NCI-H1436 treated with DMSO at 0.1 percent for 48 hours (cell line): ENCODE measurements at places on chromosomes 5 and 9.

DNA sequence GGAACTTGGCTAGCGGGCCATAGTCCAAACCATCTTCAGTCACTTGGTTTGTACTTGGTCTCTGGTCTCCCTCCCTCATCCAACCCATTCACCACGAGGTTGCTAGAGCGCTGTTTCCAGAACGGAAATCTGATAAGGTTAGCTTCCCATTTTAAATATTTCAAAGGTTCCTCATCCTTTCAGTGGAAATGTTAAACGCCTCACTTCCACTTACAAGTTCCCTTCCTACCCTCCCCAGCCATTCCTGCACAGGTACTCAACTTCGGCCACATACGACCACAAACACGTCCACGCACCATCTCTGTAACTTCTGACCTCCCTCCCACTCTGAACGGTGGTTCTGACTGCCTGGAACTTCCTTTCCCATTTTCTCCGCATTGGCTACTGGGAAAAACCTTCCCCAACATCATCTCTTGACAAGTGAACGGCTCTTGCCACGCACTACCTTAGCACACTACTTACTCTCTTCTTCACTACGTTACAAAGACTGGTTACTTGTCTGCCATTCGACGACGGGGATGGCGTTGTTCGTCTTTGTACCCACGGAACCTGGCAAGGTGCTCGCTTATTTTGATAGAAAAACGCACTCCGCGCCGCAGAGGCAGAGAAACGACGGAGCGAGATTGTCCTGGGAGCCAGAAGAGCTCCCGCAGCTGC is 629 bp downstream of the CCNH start:
- no peak for DNase-seq

GRCh38 chr5:108607421-108607820 is 140.3 kb upstream of the FER start:
- no peak for DNase-seq

- no peak for DNase-seq
These were observed 47.5 kb downstream of the SLC22A5 start for GRCh38 chr5:132417010-132417439.

GRCh38 chr9:458590-458989 is 243.9 kb downstream of the DOCK8 start:
- no peak for DNase-seq

GRCh38 chr9:5513966-5514616 is 3.8 kb downstream of the PDCD1LG2 start:
- no peak for DNase-seq

DNA sequence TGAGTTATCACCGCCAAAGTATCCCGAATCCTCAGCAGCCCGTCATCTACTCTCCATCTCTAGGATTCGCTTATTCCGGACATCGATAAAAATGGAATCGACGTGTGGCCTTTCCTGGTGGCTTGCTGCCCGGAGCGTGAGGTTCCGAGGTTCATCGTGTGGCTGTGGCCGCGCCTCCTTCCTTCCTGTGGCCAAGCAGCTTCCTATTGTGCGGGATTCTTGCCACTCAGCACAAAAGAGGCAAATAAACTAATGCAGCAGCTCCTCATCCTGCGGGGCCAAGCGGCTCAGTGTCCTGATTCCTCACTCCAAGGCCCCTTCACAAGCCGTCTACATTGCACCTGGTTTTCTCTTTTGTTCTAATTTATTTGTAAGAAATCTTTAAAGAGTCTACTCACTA is 800.9 kb downstream of the CDH9 start:
- DNase-seq = no peak

DNA sequence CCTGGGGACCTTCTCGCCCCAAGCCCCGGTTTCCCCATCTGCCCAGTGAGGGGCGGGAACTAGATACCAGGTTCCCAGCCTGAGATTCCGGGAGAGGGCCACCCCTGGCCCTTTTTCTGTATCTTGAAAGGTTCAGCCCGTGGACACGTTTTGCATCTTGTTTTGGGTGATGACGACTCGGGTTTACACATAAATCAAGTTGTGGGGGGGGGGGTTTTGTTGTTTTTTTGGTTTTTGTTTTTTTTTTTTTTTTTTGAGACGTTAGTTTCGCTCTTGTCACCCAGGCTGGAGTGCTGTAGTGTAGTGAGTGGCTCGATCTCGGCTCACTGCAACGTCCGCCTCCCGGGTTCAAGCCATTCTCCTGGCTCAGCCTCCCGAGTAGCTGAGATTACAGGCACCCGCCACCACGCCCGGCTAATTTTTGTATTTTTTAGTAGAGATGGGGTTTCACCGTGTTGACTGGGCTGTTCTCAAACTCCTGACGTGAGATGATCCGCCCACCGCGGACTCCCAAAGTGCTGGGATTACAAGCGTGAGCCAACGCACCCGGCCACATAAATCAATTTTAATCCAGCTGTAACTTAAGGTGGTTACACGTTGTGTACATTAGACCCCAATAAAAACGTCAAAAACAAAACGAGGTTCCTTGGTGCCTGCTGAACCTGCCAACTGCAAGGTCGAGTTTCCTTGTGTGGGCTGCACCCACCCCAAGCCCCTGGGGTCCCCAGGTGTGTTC is 1.1 kb upstream of the BRD3 start:
- DNase-seq = no peak

DNA sequence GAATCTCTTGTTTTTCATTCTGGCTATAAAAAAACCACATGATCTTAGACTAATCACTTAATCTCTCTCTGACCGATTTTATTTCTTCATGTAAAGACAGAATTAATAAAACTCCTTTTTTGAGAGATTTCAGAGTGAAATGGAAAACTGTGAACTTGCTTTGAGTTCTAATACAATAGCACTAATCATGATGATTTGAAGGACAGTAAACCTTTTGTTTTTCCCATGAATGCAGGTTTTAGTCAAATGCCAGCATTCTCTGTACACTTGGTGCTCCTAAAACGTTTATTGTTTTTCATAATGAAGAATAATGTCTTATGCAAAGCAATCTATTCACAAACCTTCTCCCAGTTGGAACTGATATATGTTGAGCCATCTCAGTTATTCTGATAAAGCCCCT is 86.8 kb downstream of the SLC24A2 start:
- DNase-seq = no peak

DNA sequence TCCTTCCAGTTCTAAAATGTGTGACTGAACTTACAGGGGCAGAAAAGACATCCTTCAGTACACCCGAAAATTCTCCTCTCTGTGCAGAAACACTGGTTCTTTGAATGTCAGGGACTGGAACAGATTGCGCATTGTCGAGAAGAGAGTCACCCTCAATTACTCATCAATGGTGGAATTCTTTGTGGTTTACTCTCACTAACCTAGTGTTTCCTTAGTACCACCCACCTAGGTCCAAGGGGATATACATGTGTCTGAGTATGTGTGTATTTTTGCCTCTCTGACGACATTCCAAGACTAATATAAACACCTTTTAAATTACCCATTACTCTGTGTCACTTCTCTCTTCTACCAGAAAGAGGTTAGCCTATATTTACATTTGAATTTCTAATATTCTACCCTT is 660.8 kb downstream of the TLE1 start:
- DNase-seq = no peak

DNA sequence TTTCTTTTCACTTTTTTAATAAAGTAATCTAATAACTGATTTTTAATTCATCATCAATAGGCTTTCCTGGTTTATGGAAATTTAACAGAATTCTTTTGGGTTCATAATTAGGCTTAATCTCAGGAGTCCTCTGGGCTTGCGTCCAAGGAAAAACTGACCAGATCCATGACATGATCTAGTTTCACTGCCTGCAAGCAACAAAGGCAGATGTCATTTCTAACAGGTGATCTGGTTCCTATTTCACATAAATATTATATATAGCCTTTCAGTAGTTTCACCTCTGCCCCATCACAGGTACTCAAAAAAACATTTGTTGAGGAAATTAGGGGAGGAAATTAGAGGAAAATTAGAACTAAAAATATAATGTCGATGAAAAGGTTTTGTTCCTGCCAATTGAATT is 126.4 kb downstream of the FBXL17 start:
- DNase-seq = no peak

DNA sequence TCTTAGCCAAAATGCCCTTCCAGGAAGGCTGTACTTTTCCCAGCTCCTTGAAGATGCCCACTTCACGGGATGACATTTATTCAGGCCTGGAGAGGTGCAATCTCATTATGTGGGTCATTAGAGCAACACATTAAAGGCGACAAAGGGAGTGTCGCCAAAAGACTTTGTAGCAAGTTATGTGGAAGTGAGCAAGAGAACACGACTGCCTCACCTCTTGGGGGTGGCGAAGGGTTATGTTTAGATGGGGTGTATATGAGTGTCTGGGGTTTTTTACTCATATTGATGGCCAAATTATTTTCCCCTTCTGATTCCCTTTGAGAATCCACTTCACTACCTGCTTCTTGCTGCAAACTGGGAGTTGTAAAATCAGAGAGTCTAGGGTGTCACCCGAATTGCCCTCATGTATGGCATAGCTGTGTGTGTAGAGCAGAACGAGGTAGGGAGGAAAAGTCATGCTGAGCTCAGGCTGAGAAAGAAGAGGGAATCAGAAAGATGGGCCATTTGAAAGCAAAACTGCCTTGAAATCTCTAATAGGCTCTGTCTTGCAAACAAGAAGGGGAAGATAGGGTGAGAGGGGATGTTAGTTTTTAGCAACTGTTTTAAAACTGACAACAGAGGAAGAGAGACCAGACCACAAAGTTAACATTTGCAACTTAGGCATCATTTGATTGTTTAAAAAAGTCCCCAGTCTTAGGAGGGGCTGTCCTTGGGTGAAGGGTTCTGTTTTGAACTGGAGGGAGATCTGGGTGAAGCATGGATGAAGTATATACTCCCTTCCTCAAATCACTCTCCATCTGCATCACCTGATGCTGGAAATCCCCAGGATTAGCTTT is 97.1 kb upstream of the IL12B start:
- DNase-seq = no peak

GRCh38 chr5:132501961-132502931 is 11.7 kb upstream of the IRF1 start:
- DNase-seq = no peak

- no peak for DNase-seq
These were observed 393.9 kb upstream of the RIOK2 start for GRCh38 chr5:97576956-97577355.

DNA sequence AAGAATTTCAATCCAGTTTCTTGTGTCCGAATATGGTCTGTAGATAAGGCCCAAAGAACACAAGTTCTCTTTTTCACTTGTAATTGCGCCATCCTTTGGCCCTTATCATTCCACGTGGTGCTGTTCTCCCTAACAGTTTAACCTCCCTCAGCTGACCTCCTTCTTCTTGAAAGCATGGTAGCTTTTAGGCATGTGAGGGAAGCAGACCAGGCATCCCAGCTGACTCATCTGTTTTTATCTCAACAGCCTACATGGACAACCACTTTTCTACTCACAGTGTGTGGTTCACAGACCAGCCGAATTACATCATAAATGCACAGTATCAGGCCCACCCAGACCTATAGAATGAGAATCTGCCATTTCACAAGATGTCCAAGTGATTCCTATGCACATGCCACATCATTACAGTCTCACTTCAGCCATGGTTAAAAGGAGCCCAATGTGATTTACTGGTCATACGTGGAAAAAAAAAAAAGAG is 26.9 kb upstream of the PLIN2 start:
- no peak for DNase-seq

DNA sequence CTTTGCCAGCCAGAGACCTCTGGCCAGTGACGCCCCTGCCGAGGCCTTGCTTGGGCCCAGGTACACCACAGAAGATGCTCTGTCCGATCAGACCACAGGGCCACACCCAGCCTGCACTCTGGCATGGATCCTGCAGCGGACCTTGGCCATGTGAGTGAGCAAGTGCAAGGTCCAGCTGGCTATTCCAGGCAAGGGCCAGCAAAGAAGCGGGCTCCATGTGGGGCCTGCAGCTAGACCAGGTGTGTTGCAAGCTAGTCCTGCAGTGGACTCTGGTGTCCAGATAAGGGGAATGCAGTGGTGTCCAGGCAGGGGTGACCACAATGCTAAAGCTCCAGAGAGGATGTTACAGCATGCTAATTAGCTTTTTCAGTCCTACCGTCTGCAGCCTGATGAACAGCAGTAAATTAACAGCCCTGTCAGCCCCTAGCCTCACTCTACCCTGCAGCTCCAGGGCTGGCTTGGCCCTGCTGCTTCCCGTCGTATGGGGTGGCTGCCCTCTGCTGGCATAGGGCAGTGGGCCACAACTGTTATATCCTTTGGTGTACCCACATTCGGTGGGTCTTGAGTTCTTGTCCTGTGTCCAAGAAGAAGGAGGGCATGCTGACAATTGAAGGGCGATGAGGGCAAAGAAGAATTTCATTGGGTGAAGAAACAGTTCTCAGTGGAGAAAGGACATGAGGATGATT is 284.5 kb upstream of the POU5F2 start:
- DNase-seq = no peak

DNA sequence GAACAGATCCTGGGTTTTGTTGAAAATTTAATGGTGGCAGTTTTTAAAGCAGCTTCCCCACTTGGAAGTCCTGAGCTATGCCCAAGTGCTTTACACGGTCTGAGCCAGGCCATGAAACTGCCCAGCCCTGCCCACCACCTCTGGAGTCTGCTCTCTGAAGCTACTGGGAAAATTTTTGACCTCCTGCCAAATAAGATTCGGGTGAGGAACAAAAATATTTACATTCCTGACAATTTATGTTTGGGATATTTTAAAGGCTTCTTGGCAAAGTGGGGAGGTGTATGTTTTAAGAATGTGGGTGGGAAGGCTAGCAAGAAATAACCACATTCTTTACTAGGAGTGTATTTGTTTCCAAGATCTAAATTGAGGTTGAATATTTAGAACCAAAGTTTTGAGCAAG is 50.0 kb downstream of the HACD4 start:
- no peak for DNase-seq

DNA sequence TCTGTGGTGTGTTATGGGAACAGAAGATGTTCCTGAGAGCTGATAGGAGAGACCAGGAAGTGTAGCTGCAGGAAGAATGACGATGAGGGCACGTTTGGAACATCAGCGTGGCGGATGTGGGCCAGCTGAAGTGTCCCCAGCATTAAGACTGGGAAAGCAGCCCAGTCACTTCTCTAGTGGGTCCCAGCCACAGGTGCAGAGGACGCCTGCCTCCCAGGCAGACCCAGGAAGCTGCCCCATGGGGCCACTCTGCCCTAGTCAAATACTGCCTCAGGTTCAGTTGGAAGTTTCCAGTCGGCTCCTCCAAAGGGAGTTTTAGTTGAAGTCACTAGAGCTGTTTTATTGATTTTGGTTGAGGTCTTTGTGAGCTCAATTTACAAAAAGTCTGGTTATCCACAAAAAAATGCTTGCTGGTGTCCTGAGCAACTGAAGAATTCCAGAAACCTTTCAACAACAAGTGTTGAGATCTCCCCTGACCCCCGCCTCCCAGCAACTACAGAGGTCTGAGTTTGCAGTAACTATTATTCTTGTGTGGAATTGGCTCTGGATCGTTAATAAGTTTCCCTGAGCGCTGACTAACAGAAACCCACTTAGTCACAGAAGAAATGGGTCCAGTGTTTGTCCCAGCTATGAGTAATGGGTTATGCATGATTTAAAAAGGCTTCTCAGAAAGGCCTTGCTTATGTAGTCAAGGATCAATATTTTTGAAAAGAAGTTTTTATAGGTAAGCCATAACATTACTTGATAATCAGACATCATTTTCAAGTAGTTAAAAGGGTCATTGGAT is 294.1 kb downstream of the FANCC start:
- DNase-seq = no peak
